ENCODE measurements at places on chromosomes 3 and 15.
A peak's percentile ranks its signal among the peaks of the same experiment; 100 is the strongest.

- peak; percentile 94 for DNase-seq
These were observed 19.3 kb upstream of the NRROS start for GRCh38 chr3:196620161-196620604.

DNA sequence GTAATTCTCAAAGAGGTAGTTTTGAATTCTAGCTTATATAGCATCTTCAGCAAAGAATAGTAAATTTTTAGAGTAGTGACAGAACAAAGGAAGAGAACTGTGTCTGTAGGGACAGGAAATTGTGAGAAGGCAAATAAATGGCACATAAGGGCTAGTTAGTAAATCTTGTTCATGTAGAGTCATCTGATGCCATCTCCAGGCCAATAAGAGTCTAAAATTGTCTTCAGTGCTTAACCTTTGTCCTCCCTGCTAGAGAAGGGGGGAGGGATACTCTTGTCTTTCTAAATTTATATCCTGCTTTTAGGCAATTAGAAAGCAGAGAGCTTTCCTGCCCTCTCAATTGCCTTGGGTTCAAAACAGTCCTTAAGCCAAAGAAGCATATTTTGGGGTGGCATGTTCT lies 87.0 kb upstream of the DNAJC19 start:
- no peak for DNase-seq

DNA sequence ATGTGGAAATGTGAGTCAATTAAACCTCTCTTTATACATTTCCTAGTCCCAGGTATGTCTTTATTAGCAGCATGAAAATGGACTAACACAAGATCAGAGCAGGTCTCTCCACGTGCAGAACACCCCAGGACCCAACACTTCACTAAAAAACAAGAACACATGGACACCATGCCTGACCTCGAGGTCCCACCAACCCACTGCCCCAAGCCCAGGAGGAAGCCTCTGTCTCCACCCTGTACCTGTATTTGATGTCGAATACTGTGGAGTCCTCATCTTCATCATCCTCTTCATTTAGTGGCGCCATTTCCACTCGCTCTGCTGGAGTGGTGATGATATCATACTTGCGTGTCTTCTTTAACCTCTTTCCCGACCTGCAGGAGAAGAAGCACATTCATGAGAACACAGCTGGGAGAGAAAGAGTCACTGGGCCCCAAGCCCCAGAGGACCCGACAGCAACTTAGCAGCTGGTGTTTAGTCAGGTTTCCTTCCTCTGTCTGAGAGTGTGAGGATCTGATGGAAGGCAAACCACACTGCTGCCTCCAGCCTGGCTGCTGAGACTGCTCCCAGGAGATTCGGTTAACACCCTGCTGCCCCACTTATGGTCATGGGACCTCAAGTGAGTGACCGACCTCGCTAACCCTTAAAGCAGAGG lies 25.5 kb downstream of the FAM174B start:
- no peak for DNase-seq

DNA sequence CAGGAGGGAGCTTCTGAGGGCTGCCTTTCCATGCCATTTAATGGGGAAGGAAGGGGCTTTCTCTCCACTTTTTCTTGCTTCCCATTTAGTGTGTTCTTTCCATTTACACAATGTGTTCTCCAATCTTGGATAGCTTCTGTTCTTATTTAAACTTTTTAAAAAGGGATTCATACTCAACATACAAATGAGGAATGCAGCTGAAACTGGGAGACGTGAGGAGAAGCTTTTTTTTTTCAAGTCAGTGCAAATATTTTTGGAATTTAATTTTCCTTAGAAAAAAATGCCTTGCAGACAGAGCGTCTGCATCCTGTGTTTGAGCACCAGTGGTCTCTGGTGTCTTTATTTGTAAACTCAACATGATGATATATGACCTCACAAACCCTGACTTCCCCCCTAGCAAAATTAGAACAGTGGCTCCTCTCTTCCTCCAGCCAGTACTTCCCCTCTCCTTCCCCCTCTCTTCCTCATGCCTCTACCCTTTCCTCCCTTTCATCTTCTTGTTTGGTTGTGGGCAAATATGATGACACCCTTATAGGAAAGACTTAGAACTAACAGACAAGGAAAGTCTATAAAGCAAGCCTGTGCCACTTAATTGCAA lies 48.1 kb upstream of the PCSK6 start:
- peak; percentile 14 for DNase-seq

DNA sequence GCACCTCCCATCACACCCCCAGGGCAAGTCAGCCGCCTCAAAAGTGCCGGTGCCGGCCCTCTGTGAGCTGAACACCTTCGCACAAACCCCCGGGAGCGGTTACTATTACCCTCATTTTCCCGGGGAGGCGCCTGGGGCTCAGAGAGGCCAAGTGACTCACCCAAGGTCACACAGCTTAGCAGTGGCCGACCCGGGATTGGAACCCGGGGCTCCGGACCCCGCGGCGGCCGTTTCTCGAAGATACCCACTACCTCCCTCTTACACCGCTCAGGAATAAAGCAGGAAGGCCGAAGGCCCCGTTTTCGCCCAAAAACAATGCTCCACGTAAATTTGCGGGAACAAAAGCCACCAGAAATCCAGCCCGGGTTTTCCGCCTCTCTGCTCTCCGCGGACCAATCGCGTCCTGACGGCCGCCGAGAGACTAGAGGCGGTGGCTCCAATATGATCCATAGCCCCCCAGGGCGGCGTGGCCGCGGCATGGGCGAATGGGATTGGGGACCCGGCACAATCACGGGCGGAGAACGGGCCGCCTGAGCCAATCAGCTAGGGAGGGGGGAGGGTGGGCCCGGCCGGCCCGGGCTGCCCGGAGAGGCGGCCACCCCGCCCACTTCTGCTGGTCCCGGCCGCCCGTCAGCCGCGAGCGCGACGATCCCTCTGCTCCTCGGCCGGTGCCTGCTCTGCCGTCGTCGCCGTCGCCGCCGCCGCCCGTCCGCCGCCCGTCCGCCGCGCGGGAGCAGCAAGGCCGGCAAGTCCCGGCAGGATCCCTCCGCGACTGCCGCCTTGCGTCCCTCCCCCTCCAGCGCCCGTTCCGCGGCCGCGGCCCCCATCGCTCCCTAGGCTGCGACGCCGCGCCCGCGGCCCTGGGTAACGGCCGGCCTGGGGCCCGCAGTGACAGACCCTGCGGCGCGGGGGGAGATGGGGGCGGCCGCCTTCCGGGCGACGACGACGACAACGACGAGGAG lies 177.0 kb downstream of the OR4M2 start:
- no peak for DNase-seq

DNA sequence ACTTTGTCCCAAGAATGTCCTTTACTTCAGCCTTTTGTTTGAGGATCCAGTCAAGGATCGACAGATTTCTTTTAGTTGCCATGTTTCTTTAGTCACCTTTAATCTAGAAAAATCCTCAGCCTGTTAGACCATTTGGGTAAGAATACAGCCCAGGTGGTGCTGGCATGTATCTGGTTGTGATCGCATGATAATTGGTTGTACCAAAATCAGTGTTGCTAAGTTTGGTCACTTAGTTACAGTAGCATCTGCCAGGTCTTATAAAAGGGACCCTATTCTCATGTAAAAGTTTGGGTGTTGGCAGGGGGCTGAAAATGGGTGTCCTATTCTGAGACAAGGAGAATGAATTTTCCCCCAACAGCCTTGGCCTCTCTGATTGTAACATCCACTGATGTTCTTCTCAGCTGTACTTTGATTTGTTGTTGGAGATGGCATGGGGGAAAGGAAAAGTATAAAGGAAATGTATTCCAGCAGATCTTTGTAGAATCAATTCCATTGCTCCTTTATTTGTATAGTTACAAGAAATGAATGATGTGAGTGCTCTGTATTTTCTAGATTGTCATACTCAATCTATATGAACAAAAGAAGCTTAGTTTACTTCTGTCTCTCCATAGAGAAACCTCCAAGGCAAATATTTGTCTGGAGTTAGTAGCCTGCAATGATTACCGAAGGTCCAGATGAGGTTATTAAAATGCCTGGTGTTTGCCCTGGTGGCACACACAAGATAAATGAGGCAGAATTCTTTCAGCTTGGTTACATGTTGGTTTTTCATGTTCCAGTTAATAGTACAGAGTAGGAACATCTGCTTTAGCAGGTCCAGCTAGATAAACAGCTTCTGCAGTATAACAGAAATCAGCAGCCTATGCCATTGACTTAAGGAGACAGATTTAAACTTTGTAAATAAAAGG lies 65.7 kb downstream of the CMTM8 start:
- DNase-seq = no peak

GRCh38 chr3:58998476-58999117 lies 51.2 kb downstream of the CFAP20DC start:
- peak; percentile 71 for DNase-seq

DNA sequence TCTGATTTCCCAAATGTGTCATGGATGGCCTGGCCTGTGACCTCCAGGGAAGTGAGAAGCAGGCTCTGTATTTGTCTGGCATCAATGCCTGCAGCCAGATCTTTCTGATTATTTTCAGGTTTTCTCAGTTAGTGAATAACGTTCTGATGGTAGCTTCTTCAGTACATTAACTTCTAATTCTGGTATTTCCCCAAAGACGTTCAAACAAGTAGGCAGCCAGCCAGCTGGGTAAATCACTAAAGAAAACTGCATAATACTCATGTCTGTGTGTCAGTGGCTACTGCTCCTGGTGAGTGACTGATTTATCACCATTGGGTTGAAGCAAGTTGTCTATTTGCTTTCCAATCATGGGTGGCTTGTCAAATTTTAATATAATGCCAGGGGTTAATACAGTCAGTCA lies 162.6 kb upstream of the PFN2 start:
- no peak for DNase-seq

GRCh38 chr3:73298243-73299183 lies 237.1 kb downstream of the EBLN2 start:
- DNase-seq = no peak

DNA sequence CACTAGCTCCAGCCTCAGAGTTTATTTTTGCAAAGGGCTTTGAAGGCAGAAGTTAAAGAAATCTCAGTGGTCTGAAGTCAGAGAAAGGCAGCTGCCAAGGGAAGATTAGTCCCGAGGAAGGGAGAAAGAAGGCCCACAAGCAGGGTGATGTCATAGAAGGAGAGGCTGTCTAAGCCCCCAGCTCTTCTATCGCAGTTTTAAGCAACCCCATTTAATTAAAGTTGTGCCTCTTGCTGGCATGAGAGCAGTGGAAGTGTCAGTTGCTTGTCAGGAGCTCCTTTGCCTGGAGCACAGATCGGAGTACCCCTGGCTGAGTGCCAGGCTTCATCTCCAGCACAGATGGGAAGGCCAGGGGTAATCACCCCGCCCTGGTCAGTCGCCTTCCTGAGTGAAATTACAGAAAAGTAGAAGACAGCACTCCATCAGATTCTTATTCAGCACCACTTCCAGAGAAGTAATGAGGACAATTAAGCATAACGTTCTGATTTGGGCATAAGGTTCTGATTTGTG lies 530.7 kb downstream of the EPHB1 start:
- DNase-seq = no peak

DNA sequence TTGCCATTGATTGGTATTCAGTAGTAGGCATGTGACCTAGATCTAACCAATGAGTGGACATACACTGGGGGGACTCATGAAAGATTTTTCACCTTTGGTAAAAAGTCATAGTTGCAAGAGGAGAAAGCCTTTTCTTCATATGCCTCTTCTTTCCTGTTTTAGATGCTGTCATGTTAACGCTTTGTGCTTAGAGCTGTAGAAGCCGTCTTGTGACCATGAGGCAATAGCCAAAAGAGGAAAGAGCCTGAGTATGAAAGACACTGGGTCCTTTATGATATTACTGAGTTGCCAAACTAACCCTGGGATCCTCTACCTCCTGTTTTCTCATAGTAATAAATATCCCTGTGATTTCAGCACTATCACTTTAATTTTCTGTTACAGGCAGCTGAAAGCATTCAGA lies 396.0 kb downstream of the FHIT start:
- peak; percentile 76 for DNase-seq

GRCh38 chr15:73650416-73651126 lies 17.4 kb upstream of the NPTN start:
- DNase-seq = peak; percentile 87

DNA sequence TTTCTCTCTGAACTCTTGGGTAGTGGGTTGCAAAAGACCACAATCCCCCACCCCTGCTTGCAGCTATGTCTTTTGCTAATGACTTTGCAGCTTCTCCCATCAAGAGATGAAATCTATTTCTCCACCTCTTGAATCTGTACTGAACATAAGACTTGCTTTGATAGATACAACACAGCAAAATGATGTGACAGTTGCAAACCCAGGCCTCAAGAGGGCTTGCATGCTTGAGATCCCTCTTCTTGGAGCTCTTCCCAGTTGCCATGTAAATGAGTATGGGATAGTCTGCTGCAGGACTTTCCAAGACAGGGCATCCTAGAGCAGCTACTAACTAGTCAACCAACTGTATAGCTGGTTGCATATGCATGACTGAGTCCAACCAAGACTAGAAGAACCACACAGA lies 783.6 kb downstream of the PDCD6IP start:
- DNase-seq = no peak

All from suppressor macrophage treated with lipopolysaccharide for 4 hours (primary cell).